Bronchial epithelial cell (primary cell): ENCODE measurements at places on chromosomes 1 and 21. TPM values are rescaled to one million over a fixed set of nuclear protein-coding genes. Genes with fewer than 3 reads are reported as not detected.

DNA sequence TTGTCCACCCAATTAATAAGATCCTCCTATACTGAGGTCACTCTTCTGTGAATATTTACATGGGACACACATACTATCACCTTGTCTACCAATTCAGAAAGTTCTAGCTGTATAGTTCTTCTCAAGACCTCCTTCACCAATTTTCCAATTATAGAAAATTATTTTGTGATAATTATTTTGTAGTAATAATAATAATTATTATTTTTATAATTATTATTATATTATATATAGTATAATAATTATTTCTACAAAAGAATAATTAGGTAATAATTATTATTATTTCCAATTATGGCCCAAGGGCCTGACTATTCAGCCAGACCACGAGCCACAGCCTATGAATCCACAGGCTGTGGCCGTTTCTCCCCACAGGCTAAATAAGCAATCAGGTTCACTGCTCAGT is 164.1 kb upstream of the IGSF21 start:
- DNase-seq, result no peak

Gene B3GALT2
- not detected in 2 replicates for total RNA-seq

DNA sequence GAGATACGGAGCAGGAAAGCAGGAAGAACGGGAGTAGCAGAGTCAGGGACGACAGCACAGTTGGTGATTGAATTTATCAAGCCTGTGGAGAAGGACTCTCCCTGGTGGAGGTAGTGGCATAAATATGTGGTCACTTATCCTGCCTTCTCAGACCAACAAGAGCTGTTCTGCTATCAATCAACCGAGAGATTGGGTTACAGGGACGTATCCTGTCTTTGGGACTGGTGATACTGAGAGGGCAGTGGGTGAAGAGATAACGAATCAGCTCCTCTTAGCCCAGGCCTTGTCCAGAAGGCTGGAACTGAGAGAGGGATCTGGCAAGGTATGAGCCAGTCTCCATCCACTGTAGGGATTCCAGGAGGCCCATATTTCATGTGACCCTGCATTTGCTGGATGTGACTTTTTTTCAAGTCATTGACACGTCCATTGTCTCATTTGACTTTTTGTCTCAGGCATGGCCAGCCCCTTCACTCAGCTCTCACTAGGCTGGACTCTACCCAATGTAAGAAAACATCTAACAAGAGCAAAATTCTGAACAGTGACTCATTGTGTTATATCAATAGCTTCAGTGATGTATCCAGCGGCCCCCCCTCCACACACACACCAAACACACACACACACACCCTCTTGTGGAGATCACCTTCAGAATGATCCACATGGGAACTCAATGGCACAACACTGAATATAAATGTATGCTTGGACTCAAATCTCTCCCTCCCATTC is 11.3 kb downstream of the C1orf116 start:
- peak; percentile 85 for DNase-seq

- peak; percentile 42 for DNase-seq
Observed at GRCh38 chr1:26500488-26501175, 28.4 kb downstream of the HMGN2 start.

DNA sequence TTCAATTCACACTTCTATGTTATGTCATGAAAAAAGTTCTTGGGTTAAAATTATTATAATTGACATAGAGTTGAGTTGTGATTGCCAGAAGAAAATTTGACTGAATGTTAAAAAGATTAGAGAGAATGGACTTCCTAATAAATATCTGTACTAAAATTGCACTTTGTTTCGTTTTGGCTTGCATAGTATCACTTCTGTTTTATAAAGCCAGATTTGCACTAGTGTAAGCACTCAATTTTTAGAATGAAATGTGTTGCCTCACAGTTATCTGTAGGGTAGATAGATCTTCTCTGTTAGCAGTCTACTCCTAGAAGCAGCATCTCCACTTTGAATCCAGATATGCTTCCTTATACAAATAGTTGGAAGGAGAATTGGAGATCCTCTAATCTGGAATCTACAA is 95.2 kb upstream of the MPC2 start:
- no peak for DNase-seq

Gene OR2T12
- not detected in 2 replicates for total RNA-seq

DNA sequence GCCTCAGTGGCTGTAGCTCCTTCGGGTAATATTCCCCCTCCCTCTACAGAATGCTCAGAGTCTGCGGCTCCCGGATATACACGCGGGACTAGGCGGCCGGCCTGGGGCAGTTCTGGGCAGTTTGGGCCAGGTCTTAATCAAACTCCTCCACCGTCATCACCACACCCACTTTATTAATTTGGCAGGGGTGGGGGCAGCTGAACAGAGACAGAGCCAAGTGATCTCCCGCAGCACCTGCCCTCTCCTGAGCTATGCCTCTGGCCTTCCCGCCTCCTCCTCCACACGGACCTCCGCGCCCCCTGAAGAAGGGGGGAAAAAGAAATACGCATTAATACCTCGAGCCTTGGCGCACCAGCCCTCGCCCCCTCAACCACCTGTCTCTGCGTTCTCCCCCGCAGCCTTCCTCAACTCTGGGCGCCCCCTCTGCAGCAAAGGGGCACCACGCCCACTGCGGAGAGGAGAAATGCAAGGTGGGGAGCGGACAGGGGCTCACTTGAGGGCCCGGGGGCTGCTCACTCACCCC is 42.6 kb downstream of the CD34 start:
- DNase-seq, result no peak

DNA sequence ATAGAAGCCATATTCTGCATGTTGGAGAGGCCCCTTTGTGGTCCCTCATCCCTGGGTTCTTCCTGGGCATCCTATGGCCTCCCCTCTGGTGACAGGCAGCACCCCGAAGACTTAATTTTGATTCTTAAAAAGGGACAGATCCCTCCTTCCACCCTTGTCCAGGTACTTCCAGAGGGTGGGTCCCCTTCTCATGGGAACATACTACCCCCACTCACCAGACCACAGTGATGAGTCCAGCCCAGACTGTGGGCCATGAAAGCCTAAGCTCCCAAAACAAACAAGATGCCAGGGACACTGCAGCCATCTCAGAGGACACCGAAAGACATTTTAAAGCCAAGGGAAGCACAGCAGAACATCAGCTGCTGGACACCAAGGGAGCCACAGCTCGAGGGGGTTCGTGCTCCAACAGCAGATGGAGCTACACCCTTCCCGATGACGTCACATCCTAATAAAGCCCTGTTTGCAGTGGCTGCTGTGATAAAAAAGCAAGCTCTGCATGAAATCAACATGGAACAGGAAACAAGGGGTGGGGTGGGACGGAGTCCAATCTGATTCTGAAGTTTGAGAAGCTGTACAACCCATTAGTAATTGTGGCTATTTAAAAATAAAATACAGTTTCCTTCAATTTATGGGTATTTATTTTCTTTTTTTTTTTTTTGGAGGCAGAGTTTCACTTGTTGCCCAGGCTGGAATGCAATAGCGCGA is 32.4 kb downstream of the GNB1 start:
- DNase-seq, result peak; percentile 54

- no peak for DNase-seq
Observed at GRCh38 chr21:15686506-15686905, 43.3 kb upstream of the USP25 start.

- DNase-seq, result no peak
Observed at GRCh38 chr1:33143698-33144097, 38.1 kb downstream of the TRIM62 start.

Gene RBM34
- 60.6 and 63.4 TPM in 2 replicates for total RNA-seq

GRCh38 chr1:59171788-59172187 is 125.1 kb upstream of the FGGY start:
- no peak for DNase-seq

DNA sequence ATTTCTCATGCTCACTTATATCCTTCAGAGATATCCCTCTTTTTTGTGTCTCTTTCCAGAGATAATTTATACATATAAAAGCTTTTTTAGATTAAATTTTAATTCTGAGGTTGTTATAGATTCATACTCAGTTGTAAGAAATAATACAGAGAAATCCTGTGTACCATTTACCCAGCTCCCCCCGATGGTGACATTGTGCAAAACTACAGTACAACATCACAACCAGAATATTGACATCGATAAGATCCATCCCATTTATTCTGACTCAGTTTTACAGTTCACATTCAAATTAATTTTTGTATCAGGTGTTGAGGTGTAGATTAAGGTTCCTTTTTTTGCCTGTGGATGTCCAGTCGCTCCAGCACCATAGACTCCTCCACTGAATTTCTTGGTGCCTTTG is 14.3 kb downstream of the DMRTB1 start:
- no peak for DNase-seq

Gene ELAPOR1
- total RNA-seq, result under 0.01 TPM in 1 of 2 replicates, not detected in the other

Gene IRF6
- 175 and 226 TPM in 2 replicates for total RNA-seq

- peak; percentile 5 for DNase-seq
Observed at GRCh38 chr1:231679109-231679508, 52.5 kb downstream of the DISC1 start.

- DNase-seq, result no peak
Observed at GRCh38 chr1:230909974-230910754, 41.8 kb upstream of the C1orf198 start.

DNA sequence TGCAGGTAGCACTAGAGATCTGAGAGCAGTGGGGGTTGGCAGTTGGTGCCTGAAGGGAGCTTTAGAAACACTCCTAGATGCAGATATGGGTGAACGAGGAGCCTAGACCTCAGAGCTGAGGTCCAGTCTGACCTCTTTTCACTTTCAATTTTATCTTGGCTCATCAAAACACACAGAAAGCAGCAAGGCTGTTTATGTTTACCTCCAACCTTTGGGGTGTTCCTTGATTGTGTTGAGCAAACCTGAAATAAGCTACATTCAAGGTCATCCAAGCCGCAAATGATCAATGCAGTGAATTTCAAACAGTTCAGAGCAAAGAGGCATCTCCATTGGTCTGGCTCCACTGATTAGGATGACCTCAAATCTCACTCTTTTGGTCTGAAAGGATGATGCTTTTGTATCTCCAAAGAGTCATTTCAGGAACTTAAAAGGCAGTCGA is 1.3 kb downstream of the LY9 start:
- no peak for DNase-seq

DNA sequence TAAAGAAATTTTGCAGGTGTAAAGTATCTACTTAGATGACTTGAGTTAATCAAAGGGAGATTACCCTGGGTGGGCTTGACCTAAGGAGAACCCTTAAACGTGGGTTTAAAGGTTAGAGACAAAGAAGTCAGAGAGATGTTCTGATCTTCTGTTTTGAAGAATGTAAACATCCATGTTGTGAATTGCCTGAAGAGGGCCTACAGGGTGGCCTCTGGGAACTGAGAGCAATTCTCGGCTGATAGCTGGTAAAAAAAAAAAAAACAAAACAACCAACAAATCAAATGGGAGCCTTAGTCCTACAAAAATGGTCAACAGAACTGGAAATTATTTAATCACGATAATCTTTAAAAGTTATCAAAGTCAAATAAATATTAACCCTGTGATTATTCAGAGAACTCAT is 89.4 kb upstream of the BCL10 start:
- no peak for DNase-seq

DNA sequence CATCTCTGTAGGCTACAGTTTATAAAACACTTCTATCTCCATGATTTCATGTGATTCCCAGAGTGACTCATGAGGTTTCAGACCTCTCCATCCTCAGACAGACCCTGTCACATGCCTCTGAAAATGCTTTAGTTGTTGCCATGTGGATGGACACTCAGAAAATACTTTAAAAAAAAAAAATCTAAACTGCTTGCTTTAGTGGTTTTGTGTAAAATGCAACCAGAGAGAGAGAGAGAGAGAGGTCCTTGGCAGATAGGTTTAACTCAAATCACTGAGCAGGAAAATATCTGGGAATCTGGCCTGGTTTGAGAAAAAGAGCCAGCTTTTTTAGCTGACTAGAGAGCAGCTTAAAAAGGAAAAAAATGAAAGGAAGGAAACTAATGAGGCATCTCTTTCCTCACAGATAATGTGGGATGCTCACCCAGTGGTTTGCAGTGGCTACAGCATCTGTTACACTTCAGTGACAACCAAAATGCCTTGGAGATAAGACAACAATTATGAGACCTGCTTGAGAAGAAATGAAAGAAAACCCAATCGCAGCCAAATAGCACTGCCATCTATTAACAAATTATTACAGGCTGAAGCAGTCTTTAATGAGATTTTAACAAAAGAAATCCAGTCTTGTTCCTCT is 54.6 kb upstream of the SYT14 start:
- no peak for DNase-seq

DNA sequence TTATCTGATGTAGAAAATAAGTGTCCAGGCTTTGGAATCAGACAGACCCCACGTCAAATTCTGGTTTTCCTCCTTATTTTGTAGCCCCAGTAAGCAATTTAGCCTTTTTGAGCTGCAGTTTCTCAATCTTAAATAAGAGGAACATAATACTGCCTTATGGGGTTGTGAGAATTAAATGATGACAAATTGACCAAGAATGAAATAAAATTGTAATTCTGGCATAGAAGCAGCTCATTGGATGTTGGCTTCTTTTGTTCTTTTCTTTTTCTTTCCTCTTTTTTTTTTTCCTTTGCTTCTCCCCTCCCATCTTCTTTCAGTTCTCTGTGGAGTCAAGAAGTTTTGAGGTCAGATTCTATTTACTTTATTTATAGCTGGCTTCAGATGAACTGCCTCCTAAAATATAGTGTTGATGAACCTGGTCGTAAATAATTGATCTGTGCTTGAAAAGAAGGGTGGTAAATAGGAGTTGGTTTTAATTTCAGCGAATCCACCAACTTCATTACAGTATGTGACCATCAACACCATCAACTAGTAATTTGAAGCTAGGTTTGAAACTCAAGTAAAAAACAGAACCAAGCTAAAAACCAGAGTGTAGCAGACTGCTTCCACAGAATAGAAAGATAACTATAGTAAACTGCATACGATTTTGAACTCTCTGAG is 81.1 kb downstream of the CACHD1 start:
- DNase-seq, result no peak

Gene ETV3L
- total RNA-seq, result not detected in 2 replicates

- DNase-seq, result no peak
Observed at GRCh38 chr1:168621356-168621755, 45.0 kb downstream of the XCL1 start.

Gene CALML6
- total RNA-seq, result under 0.01 and 0.77 TPM in 2 replicates

GRCh38 chr1:205590457-205590768 is 41.4 kb downstream of the ELK4 start:
- no peak for DNase-seq
